Right ventricle myocardium inferior (tissue), 1 donor: ENCODE measurements at places on chromosomes 12 and 14. TPM values are rescaled to one million over a fixed set of nuclear protein-coding genes. Genes with fewer than 3 reads are reported as not detected.

Gene OR6S1
- not detected for total RNA-seq

DNA sequence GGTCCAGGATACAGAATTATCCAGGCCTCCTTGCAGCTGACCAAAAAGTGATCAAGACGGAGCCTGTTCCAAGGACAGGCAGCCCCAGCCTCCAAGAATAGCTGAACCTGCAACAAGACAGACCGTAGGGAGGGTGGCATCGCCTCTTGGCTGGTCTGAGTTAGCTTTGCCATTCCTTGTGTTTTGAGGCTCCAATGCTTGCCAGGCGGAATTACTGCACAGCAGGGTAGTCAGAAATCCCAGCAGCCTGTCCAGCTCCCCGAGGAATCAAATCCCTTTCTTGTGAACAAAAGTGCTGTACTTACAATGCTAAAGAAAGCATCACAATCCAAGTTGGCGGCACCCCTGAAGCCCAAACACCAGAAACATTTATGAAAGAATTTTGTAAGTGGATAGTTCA is 246.9 kb downstream of the TMEM132C start:
- no peak for DNase-seq

Gene RNF212B
- total RNA-seq, result not detected

DNA sequence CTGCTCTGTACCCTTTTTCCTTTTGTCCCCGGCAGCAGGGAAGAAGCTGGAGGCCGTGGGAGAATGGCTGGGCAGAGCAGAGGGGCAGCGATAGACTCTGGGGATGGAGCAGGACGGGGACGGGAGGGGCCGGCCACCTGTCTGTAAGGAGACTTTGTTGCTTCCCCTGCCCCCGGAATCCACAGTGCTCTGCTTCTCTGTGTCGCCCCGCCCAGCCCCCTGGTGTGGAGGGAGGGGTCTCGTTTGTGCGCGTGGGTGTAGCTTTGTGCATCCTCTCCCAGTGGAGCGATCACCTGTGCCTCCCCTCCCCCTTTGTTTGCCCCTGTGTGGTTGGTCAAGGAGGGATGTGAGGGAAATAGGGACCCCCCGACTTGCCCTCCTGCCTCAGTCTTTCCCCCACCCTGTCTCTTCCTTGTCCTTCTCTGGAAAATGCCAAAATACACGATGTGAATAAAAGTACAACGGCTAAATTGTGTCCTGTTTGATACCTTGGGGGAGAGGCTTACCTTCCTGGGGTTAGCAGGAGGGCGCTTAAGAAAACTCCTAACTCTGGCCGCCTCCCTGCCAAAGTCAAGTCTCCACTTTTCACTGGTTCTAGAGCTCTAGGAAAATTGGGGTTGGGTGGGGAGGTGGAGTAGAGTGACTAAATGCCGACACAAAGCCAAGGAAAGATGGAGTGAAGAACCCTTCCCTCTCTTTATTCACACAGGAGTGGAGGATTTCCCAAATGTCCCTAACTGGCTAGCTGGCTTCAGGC is 990 bp upstream of the TPI1 start:
- DNase-seq, result no peak

- DNase-seq, result no peak
These were observed 20.0 kb upstream of the GCH1 start for GRCh38 chr14:54922598-54922997.

- DNase-seq, result no peak
These were observed 22.1 kb downstream of the SERPINA1 start for GRCh38 chr14:94366146-94366915.

- no peak for DNase-seq
These were observed 156.8 kb downstream of the KCNA5 start for GRCh38 chr12:5200278-5201087.

- no peak for DNase-seq
These were observed 278.1 kb upstream of the LMO3 start for GRCh38 chr12:16884056-16884455.

- DNase-seq, result no peak
These were observed 5.7 kb downstream of the GNG2 start for GRCh38 chr14:51865953-51866747.

Gene CEP128
- total RNA-seq, result 3.5 TPM

Gene MORN3
- 0.11 TPM for total RNA-seq

- DNase-seq, result no peak
These were observed 78.9 kb downstream of the EMP1 start for GRCh38 chr12:13275241-13276085.

GRCh38 chr12:30047516-30048254 is 263.9 kb upstream of the TMTC1 start:
- no peak for DNase-seq

GRCh38 chr12:112980491-112981158 is 2.3 kb downstream of the OAS2 start:
- DNase-seq, result no peak

- DNase-seq, result peak; percentile 89
These were observed at the start of gene GPRC5A for GRCh38 chr12:12891080-12891880. Gene GPRC5A (plus strand): TSS chr12:12891562. CDS start chr12:12908250, 16,688 bp downstream.

DNA sequence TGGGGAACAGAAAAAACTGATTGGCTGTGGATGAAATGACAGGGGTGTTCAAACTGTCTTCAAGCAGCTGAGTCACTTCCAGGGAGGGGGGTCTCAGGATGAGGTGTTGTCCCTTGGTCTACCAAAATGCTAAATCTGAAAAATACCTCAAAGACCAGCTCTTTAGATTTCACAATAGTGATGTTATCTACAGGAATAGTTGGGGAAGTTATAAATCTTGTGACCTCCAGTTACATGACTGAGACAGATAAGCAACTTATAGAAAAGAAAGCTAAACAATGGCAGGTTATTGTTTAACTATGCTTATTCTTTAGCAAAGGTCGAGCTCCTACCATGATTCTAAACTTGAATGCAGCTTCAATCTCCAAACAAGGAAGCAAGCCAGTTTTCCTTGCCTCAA is 125.4 kb downstream of the SYT10 start:
- DNase-seq, result no peak
